ENCODE measurements at places on chromosomes 7 and 10.

- DNase-seq: no peak
Observed at GRCh38 chr10:14500172-14500765, 169.5 kb upstream of the FRMD4A start.

DNA sequence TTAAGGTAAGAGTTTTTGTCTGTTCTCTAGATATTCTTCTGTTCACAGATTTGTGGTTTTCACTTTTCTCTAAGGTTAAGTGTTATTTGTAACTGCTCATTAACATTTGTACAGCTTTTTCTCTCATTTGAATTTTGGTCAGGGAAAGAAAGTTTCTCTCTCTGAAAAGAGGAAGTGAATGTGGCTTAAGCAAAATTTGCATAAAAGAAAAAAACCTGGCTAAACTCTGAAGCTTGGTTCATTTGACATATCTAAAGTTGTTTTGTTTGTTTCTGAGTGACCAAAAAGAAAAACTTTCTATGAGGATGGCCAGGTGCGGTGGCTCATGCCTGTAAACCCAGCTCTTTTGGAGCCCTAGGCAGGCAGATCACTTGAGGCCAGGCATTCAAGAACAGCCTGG, 22.0 kb upstream of the SLC26A4 start:
- no peak for DNase-seq

DNA sequence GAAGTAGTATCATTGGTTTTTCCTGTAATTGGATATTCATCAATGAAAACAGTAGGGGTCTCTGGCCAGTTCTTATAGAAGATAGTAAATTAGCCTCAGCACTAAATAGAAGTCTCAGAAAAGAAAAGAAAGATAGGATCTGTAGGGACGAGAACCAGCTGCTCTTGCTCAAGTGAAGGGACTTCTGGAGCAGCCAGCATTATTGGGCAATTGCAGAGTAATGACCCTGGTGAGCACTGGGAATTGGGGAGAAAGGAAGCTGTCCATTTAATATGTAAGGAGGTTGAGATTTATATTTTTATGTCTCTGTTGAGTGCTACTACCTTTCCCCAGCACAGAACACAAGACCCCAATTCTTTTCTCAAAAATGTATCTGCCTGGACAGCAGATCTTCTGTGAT, 61.2 kb upstream of the WNT16 start:
- DNase-seq: no peak

GRCh38 chr10:3681642-3682554, 103.1 kb downstream of the KLF6 start:
- no peak for DNase-seq

DNA sequence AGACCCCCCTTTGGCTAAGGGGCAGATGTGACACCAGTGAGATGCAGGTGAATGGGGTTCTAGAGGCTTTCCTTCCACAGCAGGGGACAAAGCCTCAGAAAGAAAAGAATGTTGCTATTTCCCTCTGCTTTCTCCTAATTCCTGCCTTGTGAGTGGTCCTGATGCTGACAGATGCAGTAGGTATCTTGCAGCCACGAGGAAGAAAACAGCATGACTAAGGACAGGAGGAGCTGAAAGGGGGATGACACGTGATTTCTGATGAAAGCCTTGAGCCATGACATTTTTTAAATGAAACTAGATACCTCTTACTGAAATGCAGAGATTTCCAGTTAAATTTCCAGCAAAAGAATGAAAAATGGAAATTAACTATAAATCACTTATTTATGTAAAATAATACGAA, 92.4 kb downstream of the C1GALT1 start:
- no peak for DNase-seq

GRCh38 chr7:85469446-85470010, 282.7 kb upstream of the SEMA3D start:
- no peak for DNase-seq

DNA sequence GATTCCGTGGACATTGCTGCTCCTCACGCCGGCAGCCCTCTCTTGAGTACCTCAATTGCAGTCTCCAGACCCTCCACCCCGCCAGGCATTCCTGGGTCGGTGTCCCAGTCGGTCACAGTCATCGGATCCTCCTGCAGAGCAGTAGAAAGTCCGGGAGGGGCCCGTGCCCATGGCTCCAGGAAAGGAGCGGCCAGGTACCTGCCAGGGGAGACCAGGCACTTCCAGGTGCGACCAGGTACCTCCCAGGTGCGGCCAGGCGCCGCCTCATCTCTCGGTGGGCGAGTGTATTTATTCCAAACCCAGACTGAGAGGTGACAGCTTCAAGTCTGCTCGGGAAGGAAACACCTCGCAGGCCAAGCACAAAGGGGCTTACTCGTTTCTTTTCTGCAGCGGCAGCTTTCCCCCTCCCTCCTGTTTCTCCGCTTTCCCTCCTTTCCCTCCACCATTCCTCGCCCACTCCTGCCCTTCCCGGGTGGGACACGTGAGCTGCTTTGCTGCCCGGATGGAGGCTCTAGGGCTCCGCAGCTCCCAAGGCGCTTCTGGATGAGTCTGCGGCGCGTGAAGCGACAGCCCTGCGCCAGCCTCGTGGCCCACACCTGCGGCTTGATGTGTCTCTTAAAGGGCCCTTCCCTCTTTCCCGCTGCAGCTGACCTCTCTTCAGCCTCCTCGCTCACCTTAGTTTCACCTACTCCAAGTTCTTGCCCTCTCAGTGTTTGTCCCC, 39.4 kb upstream of the AGK start:
- DNase-seq: no peak

- no peak for DNase-seq
Observed at GRCh38 chr10:97003804-97004201, 171.7 kb downstream of the LCOR start.

- DNase-seq: no peak
Observed at GRCh38 chr7:39950473-39951225, 593 bp downstream of the CDK13 start.

- DNase-seq: no peak
Observed at GRCh38 chr7:18468795-18469194, 26.8 kb upstream of the HDAC9 start.

- DNase-seq: no peak
Observed at GRCh38 chr10:36765782-36766414, 359.5 kb upstream of the ANKRD30A start.

GRCh38 chr7:157432957-157433576, 96.3 kb downstream of the DNAJB6 start:
- DNase-seq: peak; percentile 14

DNA sequence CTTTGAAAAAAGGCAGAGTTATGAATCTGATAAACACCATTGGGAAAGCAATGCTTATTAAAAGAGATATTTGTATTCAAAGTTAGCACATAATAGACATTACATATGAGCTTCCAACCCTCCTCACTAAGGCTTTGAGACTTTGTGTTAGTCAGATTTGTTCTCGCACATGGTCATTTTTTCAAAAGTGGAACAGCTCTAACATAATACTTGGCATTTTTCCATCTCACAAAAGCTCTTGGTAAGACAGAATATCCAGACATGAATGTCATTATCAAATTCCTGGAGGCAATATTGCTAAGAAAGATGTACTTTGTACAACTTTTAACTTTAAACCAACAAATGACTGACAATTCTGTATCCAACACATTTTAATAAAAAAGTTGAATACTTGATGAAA, 292.4 kb upstream of the SMIM30 start:
- DNase-seq: no peak

DNA sequence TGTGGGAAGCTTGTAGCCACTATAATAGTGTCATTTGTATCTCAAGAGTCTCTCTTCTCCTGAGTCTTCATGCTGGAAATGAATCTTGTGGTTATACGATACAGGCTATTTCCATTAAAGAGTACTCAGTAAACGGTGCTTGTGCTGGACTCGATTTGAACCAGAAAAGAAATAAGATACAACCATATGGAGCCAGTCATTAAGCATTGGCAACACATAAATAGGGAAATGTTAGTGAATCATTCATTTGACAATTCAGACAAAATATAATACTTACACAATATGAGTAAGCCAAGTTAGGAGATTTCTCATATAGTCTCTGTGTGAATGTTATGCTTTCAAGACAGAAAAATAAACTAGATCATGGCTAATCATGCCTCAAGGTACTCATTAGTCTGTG, 356.8 kb downstream of the PLXDC2 start:
- no peak for DNase-seq

GRCh38 chr7:2476776-2477446, 713 bp upstream of the GRIFIN start:
- DNase-seq: no peak

Data from GM18507 (cell line).